ENCODE measurements at places on chromosomes 4 and X.

- DNase-seq: no peak
Measured at GRCh38 chr4:22884157-22884556, 191.4 kb downstream of the GBA3 start.

DNA sequence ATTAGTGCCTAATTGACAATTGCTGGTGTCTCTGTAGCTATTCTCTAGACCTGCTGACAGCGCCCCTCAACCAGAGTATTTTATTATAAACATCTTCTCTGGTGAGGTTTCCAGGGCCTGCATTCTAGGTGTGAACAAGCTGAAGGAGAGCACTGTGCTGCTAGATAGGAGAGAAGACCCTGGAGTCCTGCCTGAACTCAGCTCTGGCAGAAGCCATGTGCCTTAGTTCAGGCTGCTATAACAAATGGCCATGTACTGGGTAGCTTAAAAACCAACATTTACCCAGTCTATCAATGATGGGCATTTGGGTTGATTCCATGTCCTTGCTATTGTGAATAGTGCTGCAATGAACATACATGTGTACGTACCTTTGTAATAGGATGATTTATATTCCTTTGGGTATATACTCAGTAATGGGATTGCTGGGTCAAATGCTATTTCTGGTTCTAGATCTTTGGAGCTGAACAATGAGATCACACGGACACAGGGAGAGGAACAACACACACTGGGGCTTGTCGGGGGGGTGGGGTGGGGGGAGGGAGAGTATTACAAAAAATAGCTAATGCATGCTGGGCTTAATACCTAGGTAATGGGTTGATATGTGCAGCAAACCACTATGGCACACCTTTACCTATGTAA, 185.5 kb upstream of the CPEB2 start:
- DNase-seq: no peak

GRCh38 chr4:37470245-37470644, 215.9 kb downstream of the RELL1 start:
- DNase-seq: no peak

DNA sequence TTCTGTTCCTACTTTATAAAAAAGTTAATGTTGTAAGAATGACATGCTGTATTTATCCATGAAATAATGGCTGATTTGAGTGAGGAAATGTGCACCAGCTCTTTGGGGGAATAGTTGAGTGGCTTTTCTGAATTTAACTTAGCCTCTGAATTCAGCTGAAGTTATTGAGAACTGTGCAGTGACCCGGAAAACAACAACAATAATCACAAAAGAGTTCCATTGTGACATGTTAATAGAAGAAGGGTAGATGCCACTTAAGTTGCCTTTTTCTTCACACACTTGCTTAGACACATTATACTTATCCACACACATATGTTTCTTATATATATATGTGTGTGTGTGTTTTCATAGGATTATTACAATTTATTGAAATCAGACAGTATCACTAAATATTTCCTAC, 301.2 kb downstream of the BMPR1B start:
- no peak for DNase-seq

- DNase-seq: no peak
Measured at GRCh38 chr4:101074326-101074725, 273.0 kb downstream of the PPP3CA start.

DNA sequence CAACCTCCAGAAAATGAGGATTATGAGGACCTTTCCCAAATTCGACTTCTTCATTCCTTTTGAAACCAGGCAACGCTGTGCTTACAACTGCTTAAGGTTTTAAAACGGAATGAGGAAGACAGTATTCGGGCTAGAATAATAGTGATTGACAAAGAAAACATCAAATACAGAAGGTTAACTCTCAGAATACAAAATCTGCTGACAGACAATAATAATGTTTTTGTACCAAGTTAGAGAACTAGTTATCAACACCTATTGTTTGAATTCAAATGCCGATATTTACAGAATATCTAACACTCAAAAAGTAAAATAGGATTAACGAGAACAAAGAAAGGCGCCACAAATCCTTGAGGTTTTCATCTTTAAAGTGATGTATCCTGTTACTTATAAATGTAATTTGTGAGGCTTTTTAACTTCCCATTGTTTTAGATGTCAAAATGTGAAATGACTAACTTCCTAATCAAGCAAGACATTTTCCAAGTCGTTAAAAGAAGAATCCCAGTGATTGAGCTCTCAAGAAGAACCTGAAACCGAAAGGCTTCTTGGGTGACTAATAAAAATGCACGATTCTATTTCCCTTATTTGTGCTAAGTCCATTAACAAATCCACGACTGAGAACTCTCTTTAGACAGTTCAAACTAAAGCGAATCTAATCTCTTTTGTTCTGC, 118.3 kb downstream of the SORBS2 start:
- no peak for DNase-seq

GRCh38 chr4:99408346-99408745, 26.8 kb downstream of the ADH7 start:
- DNase-seq: no peak

- peak; percentile 89 for DNase-seq
Measured at GRCh38 chrX:100636321-100636991, at the start of gene TSPAN6. Gene TSPAN6 (minus strand): TSS chrX:100636806. CDS start chrX:100636694, 112 bp downstream.

- DNase-seq: no peak
Measured at GRCh38 chrX:56519642-56520041, 43.8 kb upstream of the UBQLN2 start.

DNA sequence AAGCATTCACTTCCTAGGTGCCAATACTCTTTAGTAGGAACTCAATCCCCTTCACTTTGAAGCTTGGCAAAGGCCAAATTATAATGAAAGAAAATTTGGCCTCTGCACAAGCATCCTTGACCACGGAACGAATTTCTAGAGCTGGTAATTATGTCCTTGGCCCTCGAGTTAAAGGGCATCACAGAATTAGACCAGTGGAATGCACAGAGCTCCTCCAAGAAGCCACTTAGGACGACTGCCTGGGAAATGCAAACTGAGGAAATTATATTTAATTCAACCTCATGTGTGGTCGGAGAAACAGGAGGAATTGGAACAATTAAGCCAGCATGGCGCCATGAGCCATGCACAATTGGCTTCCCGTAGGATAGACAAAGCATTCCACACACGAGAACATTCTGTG, 59.3 kb downstream of the NLGN4X start:
- no peak for DNase-seq

GRCh38 chr4:110411574-110412011, 64.4 kb upstream of the ENPEP start:
- no peak for DNase-seq

GRCh38 chr4:98626350-98626749, 32.1 kb downstream of the TSPAN5 start:
- DNase-seq: peak; percentile 92

DNA sequence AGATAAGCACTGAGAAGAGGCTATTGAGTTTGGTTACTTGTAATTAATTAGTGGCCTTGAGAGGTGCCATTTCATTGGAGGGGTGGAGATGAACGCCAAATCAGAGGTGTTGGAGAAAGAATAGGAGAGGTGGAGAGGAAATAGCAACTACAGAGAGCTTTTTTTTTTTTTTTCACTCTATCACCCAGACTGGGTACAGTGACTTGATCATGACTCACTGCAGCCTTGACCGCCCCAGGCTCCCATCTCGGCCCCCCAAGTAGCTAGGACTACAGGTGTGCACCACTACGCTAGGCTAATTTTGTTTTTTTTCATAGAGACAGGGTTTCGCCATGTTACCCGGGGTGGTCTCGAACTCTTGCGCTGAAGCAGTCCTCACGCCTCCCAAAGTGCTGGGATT, 5.2 kb downstream of the NHS start:
- no peak for DNase-seq

GRCh38 chr4:159401791-159402380, 299.0 kb downstream of the RAPGEF2 start:
- DNase-seq: peak; percentile 97

GRCh38 chrX:550514-550913, 80.1 kb upstream of the SHOX start:
- DNase-seq: no peak

- DNase-seq: no peak
Measured at GRCh38 chrX:20789103-20789502, 522.4 kb upstream of the RPS6KA3 start.

GRCh38 chrX:14956813-14957582, 83.8 kb downstream of the MOSPD2 start:
- DNase-seq: peak; percentile 4

- DNase-seq: no peak
Measured at GRCh38 chr4:183416879-183417755, 27.3 kb upstream of the CDKN2AIP start.

GRCh38 chr4:79083406-79084010, 144.3 kb upstream of the PAQR3 start:
- DNase-seq: no peak

GRCh38 chrX:17395154-17395553, 20.2 kb downstream of the NHS start:
- DNase-seq: no peak

Data from fibroblast of skin of right biceps (primary cell).